ENCODE measurements at places on chromosomes 5 and 9.

- no peak overlapping the region for H3K4me3 ChIP-seq
- H3K27me3 ChIP-seq = no peaks in the 10 kb centered on the region
- no peak for DNase-seq
- no peak overlapping the region for H3K27ac ChIP-seq
- no peaks in the 10 kb centered on the region for H3K36me3 ChIP-seq
Measured at GRCh38 chr9:71515626-71516025, 252.7 kb downstream of the CEMIP2 start.

DNA sequence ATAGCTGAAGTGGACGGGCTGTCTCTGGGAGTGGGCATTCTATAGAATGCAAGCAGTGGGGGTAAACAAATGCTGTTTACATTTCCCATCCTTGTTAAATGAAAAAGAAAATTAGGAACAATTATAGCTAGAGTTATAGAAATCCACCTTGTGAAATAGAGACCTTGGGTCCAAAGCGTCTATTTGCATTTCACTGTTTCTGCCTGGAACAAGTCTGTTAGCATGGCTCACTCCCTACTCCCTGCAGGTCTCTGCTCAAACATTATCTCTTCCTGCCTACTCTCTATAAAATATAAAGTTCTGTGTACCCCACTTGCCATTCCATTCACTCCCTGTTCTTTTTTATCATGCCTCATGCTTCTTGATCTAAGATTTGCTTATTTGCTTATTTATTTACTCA, 975.7 kb upstream of the WWC1 start:
- H3K36me3 ChIP-seq = no peaks in the 10 kb centered on the region
- H3K27me3 ChIP-seq = no peaks in the 10 kb centered on the region
- no peak overlapping the region for H3K27ac ChIP-seq
- H3K4me1 ChIP-seq = no peaks in the 10 kb centered on the region
- H3K4me3 ChIP-seq = no peak overlapping the region

DNA sequence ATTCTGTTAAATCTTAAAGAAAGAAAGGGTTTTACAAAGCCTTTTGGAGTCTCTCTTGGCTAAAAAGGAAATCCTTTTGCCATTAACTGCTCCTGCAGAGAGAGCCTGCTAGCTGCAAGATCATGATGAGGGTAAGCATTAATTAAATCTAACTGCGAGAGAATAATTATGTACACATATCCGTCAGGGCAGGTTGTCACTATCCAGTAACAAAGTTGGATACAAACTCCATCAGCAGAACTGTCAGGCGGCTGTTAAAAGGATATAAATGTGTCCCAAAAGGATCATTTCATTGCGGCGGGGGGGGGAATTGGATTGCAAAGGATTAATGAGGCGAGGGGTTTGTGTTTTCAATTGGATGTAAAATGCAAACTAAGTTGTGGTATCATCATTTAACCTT, 289.3 kb downstream of the ASTN2 start:
- H3K4me3 ChIP-seq = no peak overlapping the region
- no peaks in the 10 kb centered on the region for H3K27me3 ChIP-seq
- no peaks in the 10 kb centered on the region for H3K36me3 ChIP-seq
- DNase-seq = no peak

GRCh38 chr5:55421074-55421529, 113.3 kb downstream of the MTREX start:
- H3K27me3 ChIP-seq = no peaks in the 10 kb centered on the region
- no peak overlapping the region for H3K27ac ChIP-seq
- peaks cover 37% of the 10 kb centered on the region for H3K36me3 ChIP-seq
- H3K4me3 ChIP-seq = no peak overlapping the region
- H3K4me1 ChIP-seq = no peaks in the 10 kb centered on the region

DNA sequence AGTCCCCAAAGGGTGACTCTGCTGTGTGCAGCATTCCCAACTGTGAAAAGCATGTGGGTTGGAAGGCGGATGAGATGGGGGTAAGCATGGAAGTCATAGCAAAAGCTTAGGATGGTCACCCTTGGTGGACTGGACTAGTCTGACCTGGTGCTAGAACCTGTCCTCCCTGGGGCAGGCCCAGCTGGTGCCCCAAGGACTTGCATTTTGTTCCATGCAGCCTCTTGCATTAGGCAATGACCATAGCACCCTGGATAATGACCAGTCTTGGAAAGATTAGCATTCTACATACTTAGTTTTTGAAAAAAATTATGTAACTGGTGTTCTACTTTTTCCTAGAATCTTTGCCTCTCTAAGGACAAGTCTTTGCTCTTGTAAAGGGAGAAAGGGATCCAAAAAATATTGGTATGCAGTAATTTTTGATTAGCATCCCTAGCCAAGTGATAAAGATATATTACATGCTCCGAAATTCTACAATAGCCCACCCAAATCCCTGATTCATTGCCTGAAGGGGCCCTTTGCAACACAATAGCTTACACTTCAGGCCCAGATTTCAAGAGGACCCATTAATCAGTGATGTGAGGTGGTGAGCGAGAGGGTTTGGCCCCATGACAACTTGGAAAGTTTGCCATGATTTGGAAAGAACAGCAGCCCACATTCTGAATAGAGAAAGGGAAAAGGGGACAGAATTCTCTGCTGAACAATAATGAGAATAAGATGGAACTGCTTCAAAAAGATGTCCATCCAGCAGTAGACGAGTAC, 93.3 kb upstream of the CD180 start:
- no peaks in the 10 kb centered on the region for H3K36me3 ChIP-seq
- H3K27ac ChIP-seq = no peak overlapping the region
- no peaks in the 10 kb centered on the region for H3K4me1 ChIP-seq

DNA sequence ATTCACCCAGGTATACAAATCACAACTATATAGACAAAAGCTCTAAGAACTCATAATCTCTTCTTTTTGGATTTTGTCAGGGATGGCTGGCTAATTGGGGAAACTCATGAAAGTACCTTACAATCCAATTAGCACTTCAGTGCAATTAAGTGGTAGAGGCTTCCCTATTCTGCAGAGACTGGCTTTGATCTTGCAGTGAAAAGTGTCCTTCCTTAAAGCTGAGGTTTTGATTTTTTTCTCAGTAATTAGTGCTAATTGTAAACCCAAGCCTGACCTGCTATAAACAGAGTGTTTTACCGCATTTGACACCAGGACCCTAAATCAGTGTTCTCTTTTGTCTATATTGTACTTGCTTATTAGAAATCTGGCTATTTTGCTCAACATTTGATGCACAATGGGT, 294.0 kb upstream of the EFNA5 start:
- no peaks in the 10 kb centered on the region for H3K36me3 ChIP-seq
- H3K27me3 ChIP-seq = no peaks in the 10 kb centered on the region
- no peaks in the 10 kb centered on the region for H3K4me1 ChIP-seq
- no peak overlapping the region for H3K27ac ChIP-seq

DNA sequence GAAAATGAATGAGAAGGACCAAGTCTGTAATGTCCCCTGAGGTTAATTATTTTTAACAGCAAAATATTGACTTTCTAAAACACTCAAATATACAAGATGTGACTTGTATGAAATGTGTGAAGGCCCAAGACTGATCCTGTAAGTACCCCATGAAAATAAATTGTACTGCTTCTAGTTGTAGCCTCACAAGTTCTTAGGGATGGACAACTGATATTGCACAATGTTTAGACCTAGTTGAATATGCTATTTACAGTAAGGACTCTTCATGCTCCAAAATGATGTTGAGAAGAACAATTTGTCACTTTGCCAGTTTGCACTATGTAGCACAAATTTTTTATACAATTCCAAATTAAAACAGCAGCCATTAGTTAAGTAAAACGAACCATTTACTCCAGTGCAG, 139.7 kb upstream of the GDNF start:
- H3K36me3 ChIP-seq = no peaks in the 10 kb centered on the region
- no peak for DNase-seq

DNA sequence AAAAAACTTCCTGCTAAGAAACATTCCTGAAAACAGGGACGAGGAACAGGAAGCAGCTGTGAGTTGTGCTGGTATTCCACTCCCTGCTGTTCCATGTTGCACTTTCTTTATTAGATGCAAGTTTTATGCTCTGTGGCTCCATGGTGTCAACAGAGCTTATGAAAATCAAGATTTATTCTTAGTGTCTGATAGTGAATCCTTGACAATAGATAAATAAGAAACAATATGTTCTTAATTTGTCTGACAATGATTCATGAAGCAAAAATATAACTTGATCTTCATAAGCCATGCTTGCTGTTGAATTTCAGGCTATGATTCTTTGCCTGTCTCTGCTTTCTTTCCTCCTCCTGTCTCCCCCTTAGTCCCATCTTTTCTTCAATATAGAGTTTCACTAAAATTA, 119.6 kb downstream of the DROSHA start:
- H3K27ac ChIP-seq = no peak overlapping the region
- no peaks in the 10 kb centered on the region for H3K27me3 ChIP-seq
- peaks cover 52% of the 10 kb centered on the region for H3K36me3 ChIP-seq
- peaks cover 26% of the 10 kb centered on the region for H3K4me1 ChIP-seq
- no peak overlapping the region for H3K4me3 ChIP-seq
- DNase-seq = no peak

DNA sequence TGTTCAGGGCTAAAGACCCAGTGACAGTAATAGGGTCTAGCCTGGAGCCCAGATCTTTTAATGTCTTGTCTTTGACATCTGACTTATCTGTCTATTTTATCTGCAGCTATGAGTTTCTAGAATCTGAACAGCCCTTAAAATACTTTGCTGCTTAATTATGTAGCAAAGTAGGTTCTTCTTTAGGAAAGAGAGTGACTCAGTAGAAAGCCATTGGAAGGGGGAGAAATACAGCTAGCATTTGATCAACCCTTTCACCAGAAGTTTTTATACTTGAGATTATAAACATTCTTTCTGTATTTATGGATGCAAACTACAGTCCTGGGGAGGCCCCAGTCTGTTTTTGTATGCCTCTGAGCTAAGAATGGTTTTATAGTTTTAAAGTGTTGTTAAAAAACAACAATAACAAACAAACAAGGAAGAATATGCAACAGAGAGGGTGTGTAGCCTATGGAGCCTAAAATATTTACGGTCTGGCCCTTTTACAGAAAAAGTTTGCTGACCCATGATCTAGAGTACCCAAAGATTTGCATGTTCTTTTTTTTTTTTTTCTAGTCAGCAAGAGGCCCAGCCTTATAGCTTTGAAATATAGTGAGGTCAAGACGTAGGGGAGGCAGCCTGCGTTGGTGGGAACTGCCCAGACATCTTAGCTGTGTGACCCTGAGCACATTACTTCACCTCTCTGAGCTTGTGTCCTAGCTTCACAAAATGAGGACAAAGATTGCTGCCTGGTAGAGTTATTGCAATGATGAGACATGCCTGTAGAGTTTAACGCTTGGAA, 9.7 kb downstream of the GSN start:
- peak overlapping the region; percentile 70 for H3K27ac ChIP-seq
- H3K4me3 ChIP-seq = no peak overlapping the region
- H3K4me1 ChIP-seq = peaks cover 57% of the 10 kb centered on the region
- DNase-seq = peak; percentile 51
